ENCODE measurements at places on chromosomes 2 and 18.

- peak; percentile 66 for DNase-seq
These were observed 15.6 kb upstream of the ACTG2 start for GRCh38 chr2:73877071-73877802.

- no peak for DNase-seq
These were observed 230.5 kb downstream of the ETAA1 start for GRCh38 chr2:67627456-67628207.

DNA sequence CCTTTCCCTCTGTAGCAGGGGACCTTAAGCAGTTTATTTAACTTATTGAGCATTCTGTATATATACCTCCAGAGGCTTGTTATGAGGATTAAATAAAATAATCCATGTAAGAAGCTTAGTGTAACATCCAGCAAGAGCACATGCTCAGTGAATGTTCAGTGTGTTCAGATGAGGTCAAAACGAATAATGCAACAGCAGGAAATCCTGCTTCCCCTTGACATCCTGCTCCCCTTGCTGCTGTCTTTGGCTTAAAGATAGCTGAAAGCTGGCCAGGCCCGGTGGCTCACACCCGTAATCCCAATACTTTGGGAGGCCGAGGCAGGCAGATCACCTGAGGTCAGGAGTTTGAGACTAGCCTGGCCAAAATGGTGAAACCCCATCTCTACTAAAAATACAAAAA, 68.7 kb downstream of the COL4A4 start:
- DNase-seq: no peak

- DNase-seq: no peak
These were observed 510 bp downstream of the RNF149 start for GRCh38 chr2:101307950-101308431.

DNA sequence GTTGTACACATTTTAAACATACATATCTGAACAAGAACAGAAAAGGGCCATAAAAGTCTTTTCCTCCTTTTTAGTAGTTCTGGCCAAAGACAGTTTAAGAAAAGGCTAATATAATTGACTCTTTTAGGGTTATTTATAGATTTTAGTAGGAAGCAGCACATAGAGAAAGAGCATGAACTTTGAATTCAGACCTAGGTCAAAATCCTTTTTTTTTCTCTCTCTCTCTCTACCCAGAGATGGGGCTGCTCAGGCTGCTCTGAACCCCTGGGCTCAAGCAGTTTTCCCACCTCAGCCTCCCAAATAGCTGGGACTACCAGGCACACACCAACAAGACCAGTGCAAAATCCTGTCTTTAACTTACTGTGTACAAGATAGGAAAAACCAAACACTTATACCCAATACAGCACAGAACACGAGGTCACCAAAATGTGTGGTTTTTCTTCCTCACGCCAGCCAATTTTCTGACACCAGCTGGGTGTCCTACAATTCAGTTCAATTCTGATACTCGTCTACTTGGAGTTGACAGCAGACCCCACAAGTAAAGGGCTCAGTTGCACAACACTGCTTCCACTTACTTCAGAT, 32.1 kb downstream of the ERLEC1 start:
- DNase-seq: no peak

- DNase-seq: peak; percentile 33
These were observed 644 bp upstream of the DYM start for GRCh38 chr18:49460976-49461601.

All from epithelial cell of esophagus (primary cell).